Pulmonary artery endothelial cell (primary cell): ENCODE measurements at places on chromosomes 2 and 18. TPM values are rescaled to one million over a fixed set of nuclear protein-coding genes. Genes with fewer than 3 reads are reported as not detected.

LOXHD1 gene
- not detected in 2 replicates for total RNA-seq

CCL20 gene
- total RNA-seq, result 1.1 TPM in 1 of 2 replicates, not detected in the other

AFF3 gene
- total RNA-seq, result under 0.01 TPM in 1 of 2 replicates, not detected in the other

DYNAP gene
- total RNA-seq, result not detected in 2 replicates

NT5DC4 gene
- not detected in 2 replicates for total RNA-seq

STARD6 gene
- total RNA-seq, result 0.33 TPM in 1 of 2 replicates, not detected in the other

TBR1 gene
- 0.04 and 0.07 TPM in 2 replicates for total RNA-seq

FAP gene
- total RNA-seq, result 0.21 and 0.53 TPM in 2 replicates

OSR1 gene
- total RNA-seq, result not detected in 2 replicates

CCDC141 gene
- total RNA-seq, result under 0.01 TPM in 1 of 2 replicates, not detected in the other

SNORC gene
- total RNA-seq, result 0.26 and 0.56 TPM in 2 replicates

APCDD1 gene
- 0.04 and 0.20 TPM in 2 replicates for total RNA-seq

HOXD13 gene
- total RNA-seq, result not detected in 2 replicates

SERPINB3 gene
- total RNA-seq, result not detected in 2 replicates

PPP3R1 gene
- 24.7 and 25.3 TPM in 2 replicates for total RNA-seq

REG3G gene
- total RNA-seq, result not detected in 2 replicates

CNGA3 gene
- total RNA-seq, result not detected in 2 replicates

CGREF1 gene
- total RNA-seq, result 1.7 and 4.6 TPM in 2 replicates

TLX2 gene
- total RNA-seq, result not detected in 2 replicates

ALK gene
- total RNA-seq, result not detected in 2 replicates

SCYGR4 gene
- total RNA-seq, result not detected in 2 replicates

IL1F10 gene
- not detected in 2 replicates for total RNA-seq

ILKAP gene
- total RNA-seq, result 19.1 and 26.7 TPM in 2 replicates

HAAO gene
- total RNA-seq, result 0.18 and 0.20 TPM in 2 replicates

GPR45 gene
- total RNA-seq, result not detected in 2 replicates

PROKR1 gene
- not detected in 2 replicates for total RNA-seq

FIGN gene
- total RNA-seq, result 0.99 and 1.4 TPM in 2 replicates

NYAP2 gene
- total RNA-seq, result not detected in 2 replicates

ZNF236 gene
- 5.5 and 8.4 TPM in 2 replicates for total RNA-seq

BZW1 gene
- 747 and 842 TPM in 2 replicates for total RNA-seq

TRPM8 gene
- total RNA-seq, result not detected in 2 replicates

CERS6 gene
- 8.0 and 12.0 TPM in 2 replicates for total RNA-seq

LIPT1 gene
- total RNA-seq, result 4.8 and 9.1 TPM in 2 replicates

RNF144A gene
- 2.5 and 5.3 TPM in 2 replicates for total RNA-seq

CPLX4 gene
- not detected in 2 replicates for total RNA-seq

NFU1 gene
- 38.2 and 42.1 TPM in 2 replicates for total RNA-seq

USP34 gene
- 83.8 and 96.7 TPM in 2 replicates for total RNA-seq

CPS1 gene
- total RNA-seq, result 3.9 and 18.0 TPM in 2 replicates

GCA gene
- total RNA-seq, result 18.6 and 19.1 TPM in 2 replicates

CACNB4 gene
- total RNA-seq, result 0.13 and 0.21 TPM in 2 replicates

UGT1A9 gene
- not detected in 2 replicates for total RNA-seq
